ENCODE measurements at places on chromosomes 1 and 21.

GRCh38 chr1:84705513-84705912, 15.3 kb upstream of the SSX2IP start:
- DNase-seq = no peak

- no peak for DNase-seq
These were observed 1.2 kb downstream of the S100A14 start for GRCh38 chr1:153614906-153615305.

- DNase-seq = no peak
These were observed 842 bp downstream of the ATXN7L2 start for GRCh38 chr1:109484519-109484975.

GRCh38 chr1:163174524-163175437, 27.9 kb downstream of the RGS5 start:
- no peak for DNase-seq

GRCh38 chr1:234763910-234764309, 153.9 kb upstream of the IRF2BP2 start:
- no peak for DNase-seq

DNA sequence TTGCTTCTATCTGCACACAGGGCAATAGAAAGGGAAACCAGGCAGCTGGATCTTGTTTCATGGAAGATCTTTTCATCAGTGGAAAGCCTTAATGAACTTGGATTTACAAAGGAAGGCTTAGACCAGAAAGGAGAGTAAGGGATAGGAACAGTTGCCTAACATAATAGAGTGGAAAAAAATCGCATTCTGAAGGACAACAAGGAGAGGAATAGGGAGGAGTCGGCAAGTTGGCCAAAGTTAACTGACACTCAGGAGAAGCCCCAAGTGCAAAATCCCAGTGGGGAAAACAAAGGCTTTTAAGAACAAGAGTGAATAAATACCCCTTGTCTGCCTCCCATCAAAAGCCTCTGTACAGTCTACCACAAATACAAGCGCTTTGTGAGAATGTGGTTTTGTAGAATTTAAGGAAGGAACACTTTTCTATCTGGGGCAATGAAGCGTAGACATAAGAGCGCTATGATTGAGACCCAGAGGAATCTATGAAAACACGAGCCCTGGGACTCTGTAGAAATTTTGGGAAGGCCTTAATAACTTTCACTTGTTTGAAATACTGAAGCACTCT, 74.1 kb downstream of the ZNF648 start:
- DNase-seq = no peak

DNA sequence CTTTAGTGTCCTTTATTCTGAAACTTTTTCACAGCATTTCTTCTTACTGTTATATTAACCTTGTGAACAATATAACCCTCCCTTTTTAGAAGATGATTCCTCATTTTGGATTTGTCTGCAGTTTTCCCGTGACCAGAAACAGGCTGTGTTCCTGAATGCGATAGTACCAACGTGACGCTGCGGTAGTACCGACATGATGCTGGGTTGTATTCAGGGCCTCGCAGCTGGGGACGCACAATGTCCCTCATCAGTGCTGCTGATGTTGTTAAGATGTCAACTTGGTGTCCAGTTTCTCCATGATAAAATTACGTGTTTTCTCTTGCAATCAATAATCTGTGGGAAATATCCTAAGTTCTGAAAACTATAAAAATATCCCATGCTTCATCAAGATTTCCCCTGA, 761.4 kb upstream of the TPTE start:
- DNase-seq = no peak

- DNase-seq = no peak
These were observed 242.5 kb upstream of the VAMP3 start for GRCh38 chr1:7528386-7529198.

GRCh38 chr1:115725600-115725999, 42.9 kb downstream of the CASQ2 start:
- DNase-seq = no peak

DNA sequence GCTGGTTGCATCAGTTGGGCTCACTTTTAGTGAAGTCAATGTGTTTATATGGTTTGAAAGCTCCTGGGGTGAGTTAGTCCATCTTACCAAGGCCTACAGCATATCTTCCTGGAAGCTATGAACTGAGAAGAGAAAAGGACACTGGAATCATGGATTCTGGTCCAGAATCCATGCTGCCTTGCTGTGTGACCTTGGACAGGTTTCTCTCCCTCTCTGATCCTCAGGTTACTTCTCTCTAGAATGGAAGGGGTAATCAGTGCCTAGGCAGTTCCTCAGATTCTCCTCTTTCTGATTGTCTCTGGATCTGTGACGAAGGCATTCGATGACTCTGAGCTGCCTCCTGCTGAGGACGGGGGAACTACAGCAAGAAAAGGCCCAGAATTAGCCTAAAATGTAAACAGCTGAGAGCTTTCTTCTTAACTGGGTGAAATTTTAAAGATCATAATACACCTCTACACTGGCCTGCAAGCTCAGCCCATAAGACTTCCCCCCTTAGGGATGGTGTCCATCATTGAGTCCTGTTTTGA, 425.0 kb upstream of the VAMP3 start:
- DNase-seq = no peak

GRCh38 chr1:110591956-110592355, 14.2 kb downstream of the KCNA2 start:
- no peak for DNase-seq

- no peak for DNase-seq
These were observed 66.9 kb downstream of the GNG12 start for GRCh38 chr1:67766141-67766978.

DNA sequence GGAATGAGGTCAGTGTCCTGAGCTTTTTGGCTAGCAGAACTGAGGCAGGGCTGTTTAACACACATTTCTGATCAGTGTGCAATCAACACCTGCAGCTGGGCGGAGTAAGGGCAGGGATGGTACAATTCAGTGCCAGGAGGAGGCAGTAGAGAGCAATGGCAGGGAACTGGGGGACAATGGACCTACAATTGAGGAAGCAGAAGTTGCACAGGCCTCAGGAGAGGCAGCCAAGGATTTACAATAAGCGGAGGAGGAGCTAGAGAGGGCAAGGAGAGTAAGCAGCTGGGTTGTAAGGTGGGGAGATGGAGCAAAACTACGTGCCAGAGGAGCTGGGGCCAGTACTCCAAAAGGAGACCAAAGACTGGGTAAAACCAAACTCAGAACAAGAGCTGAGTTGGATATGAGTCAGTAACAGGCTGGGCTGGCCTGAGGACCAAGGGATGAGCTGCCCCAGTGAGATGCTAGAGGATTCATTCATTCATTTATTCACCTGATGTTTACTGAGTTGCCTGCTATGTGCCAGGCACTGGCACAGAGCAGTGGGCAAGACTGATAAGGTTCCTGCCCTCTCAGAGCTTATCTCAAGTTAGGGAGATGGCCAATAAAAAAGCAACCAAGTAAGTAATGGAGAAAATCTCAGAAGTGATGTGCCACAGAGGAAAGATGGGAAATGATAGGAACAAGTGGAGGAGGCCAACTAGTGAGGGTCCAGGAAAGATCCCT, 10.4 kb upstream of the GALE start:
- peak; percentile 59 for DNase-seq

- DNase-seq = no peak
These were observed 92.2 kb upstream of the ZBTB40 start for GRCh38 chr1:22359427-22359826.

DNA sequence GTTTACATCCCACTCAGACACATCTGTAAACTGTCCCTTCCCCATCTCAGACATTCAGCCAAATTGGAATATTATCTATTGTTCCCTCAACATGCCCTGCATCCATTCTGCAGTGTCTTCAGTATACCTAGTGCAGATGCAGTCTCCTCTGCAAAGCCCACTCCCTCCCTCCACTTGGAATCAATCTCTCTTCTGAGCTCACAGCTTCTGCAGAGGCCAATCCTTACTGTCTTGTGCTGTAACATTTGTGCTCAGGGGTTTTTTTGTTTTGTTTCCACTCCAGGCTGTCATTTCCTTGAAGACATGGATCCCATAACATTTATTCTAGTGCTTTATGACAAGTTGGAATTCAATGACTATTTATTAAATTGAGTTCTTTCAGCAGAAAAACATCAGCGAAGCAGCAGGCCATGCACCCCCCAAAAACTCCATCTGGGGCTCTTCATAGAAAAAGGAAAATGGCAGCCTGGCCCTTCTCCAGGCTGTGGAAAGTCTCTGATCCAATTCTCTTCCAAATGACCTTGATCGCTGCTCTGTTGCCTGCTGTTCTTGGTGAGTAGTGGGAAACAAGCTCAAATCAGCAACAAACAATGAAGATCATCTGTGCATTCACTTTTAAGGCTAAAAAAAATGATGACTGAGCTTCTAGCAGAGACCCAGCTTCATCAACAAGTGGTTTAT, 8.7 kb downstream of the C4BPA start:
- no peak for DNase-seq

GRCh38 chr1:67285780-67286488, 21.7 kb upstream of the IL12RB2 start:
- DNase-seq = peak; percentile 20

DNA sequence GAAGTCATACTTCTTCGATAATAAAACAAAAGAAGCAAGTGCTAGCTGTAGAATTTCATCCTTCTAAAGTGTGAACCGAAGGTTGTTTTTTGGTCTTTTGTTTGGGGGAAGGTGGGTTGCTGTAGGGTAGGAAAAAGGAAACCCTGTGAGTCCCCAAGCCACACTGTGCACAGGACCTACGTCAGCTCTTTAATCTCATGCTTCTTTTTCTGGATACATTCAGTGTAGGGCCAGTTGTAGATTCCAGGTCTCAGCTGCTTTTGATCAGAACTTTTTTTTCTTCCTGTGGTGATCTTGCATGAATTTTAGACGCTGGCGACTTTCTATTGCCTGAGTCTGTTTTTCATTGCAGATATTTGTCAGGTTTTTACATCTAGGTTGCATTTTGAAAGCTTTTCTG, 40.2 kb downstream of the BCL9 start:
- no peak for DNase-seq

DNA sequence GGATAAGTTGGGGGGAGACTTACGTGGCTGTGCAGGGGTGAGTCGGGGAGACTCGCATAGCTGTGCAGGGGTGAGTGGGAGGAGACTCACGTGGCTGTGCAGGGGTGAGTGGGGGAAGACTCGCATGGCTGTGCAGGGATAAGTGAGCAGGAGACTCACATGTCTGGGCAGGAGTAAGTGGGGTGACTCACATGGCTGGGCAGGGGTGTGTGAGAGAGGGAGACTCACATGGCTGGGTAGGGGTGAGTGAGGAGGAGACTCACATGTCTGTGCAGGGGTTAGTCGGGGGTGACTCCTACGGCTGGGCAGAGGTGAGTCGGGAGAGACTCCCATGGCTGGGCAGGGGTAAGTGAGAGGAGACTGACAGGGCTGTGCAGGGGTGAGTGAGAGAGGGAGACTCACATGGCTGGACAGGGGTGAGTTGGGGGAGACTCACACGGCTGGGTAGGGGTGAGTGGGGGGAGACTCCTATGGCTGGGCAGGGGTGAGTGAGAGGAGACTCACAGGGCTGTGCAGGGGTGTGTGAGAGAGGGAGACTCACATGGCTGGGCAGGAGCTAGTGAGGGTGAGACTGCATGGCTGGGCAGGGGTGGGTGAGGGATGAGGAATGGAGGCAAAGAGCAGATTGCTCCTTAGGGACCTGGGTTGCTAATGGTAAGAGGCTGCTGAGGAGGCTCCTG, 56.0 kb upstream of the ABCG1 start:
- DNase-seq = no peak

DNA sequence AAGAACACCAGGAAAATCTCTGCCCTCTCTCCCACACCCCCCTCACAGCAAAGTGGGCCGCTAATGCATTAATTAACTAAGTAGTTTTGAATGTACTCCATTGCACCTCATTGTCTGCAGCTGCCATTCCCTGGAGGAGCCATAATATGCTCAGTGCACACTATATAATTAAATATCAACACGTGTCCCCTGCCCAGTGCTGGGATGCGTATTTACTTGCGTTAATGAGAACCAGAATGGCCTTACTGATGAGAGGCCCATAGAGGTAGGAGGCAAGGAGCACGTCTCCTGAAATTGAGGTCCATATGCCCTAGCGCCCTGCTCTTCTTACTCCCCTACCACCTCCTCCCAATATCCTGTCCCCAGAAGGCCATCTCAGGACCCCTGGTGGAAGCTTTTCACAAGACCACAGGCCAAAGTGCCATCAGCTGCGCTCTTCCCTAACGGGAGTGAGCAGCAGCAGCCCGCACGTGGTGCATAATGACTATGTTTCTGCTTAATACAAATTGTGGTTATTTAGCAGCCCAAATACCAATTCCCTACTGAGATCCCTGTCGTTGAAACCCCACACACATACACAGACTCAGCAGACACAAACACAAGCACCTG, 76.8 kb downstream of the PLXNA2 start:
- DNase-seq = no peak

DNA sequence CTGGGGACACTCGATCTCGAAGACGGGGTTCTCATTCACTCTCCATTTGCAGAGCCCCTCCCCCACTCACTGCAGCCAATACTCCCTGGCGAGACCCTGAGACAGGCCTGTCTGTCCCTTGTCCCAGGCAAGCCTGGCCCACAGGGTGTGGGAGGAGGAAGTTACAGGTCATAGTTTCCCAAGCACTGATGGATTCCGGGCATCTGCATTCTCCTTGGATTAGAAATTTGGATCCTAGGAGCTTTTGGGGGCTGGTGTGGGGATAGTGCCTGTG, 11.3 kb downstream of the WNT3A start:
- DNase-seq = no peak

DNA sequence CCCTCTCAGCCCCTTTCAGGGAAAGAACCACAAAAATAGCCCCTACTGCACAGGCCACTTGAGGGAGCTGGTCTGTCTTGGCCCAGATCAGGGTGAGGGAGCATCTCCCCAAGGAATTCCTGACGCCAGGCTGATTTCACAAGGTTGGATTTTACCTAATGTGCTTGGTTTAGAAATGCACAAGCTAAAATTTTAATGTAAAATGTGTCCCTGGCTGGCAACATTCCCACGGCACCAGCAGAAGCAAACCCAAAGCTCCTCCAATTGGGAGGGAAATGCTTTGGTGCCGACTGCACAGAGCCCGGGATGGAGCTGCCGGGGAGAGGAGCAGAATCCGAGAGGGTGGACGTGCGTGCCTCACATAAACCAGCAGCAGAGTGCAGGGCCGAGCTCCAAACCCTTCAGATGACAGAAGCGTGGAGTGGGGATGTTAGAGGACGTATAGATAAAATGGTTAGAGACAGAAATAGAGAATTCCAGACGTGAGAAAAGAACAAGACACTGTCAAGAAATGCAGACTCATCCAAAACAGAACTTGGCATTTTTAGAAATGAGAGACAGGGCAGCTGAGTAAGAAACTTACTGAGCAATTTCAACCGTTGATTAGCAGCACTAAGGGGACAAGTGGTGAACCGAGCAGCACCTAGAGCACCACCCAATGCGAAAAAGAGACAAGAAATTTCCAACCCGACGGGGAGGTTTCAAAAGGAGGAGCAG, 41.6 kb upstream of the TMEM52 start:
- no peak for DNase-seq
